ENCODE measurements at places on chromosomes 3 and 15. TPM values are rescaled to one million over a fixed set of nuclear protein-coding genes. Genes with fewer than 3 reads are reported as not detected.

The CHST2 gene
- total RNA-seq = 1.1 TPM

DNA sequence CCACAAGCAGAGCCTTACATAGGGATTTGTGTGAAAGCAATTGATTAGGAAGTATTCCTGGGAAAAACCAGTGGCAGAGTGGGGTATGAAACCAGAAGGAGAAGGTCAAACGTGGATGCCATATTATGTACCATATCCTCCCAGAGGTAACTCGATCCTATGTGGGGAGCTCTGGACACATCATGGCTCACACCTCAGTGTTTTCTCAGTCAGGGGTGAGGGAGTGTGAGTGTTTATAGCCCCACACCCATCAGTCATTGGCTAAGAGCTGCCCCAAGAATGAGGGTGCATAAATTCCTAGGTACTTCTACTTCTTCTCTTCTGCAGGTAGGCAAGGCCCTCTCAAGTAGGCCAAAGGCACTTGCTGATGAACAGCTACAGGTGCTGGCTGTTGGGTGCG, 28.2 kb upstream of the PDZRN3 start:
- H3K36me3 ChIP-seq = no peaks in the 10 kb centered on the region
- no peaks in the 10 kb centered on the region for H3K27me3 ChIP-seq
- no peak for DNase-seq

GRCh38 chr3:197522881-197523441, 32.8 kb downstream of the BDH1 start:
- H3K4me1 ChIP-seq = no peaks in the 10 kb centered on the region
- no peak for DNase-seq
- H3K27ac ChIP-seq = no peak overlapping the region
- no peaks in the 10 kb centered on the region for H3K36me3 ChIP-seq
- no peaks in the 10 kb centered on the region for H3K27me3 ChIP-seq
- no peak overlapping the region for H3K4me3 ChIP-seq

- H3K27ac ChIP-seq = no peak overlapping the region
- H3K4me3 ChIP-seq = no peak overlapping the region
- H3K27me3 ChIP-seq = no peaks in the 10 kb centered on the region
- H3K36me3 ChIP-seq = no peaks in the 10 kb centered on the region
Observed at GRCh38 chr3:122231465-122232157, 48.1 kb downstream of the CASR start.

- no peaks in the 10 kb centered on the region for H3K36me3 ChIP-seq
- H3K4me1 ChIP-seq = no peaks in the 10 kb centered on the region
- no peak overlapping the region for H3K27ac ChIP-seq
- no peak overlapping the region for H3K4me3 ChIP-seq
- H3K27me3 ChIP-seq = no peaks in the 10 kb centered on the region
Observed at GRCh38 chr3:79039192-79039591, 728.6 kb downstream of the ROBO1 start.

GRCh38 chr15:56307180-56307579, 58.0 kb upstream of the TEX9 start:
- no peaks in the 10 kb centered on the region for H3K27me3 ChIP-seq
- no peaks in the 10 kb centered on the region for H3K36me3 ChIP-seq
- DNase-seq = no peak

DNA sequence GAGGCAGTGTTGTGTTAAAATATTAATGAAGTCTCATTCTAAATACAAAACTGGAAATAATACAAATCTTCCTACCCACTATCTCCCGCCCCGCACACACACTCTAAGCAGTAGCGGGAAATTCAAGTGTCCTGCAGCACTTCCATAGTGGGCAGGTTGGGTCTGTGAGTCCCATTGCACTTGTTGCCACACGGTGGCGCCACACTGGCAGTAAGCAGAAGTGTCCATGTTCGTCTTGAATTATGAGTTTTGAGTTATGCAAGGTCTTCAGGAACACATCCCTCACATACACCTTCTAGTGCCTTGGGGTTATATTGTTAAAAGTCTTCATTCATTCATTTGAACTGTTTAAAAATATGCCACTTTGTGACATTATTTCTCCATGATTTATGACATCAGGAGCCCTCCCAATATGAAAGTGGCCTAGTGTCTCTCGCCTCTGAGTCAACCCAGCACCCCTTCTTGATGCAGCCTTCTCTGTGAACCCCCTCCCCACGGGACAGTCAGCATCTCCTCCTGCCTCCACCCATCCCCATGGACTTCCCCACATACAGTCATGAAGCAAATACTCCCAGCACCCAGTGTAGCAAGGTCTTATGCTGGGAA, 17.6 kb upstream of the CCDC174 start:
- H3K27ac ChIP-seq = no peak overlapping the region
- H3K36me3 ChIP-seq = no peaks in the 10 kb centered on the region
- H3K4me3 ChIP-seq = no peak overlapping the region
- peaks cover 26% of the 10 kb centered on the region for H3K4me1 ChIP-seq
- no peaks in the 10 kb centered on the region for H3K27me3 ChIP-seq

Data from right lobe of liver (tissue), 6 donors.